ENCODE measurements at places on chromosomes 11 and 22.

- DNase-seq, result no peak
These were observed 67.8 kb upstream of the ADORA2A start for GRCh38 chr22:24359452-24360120.

DNA sequence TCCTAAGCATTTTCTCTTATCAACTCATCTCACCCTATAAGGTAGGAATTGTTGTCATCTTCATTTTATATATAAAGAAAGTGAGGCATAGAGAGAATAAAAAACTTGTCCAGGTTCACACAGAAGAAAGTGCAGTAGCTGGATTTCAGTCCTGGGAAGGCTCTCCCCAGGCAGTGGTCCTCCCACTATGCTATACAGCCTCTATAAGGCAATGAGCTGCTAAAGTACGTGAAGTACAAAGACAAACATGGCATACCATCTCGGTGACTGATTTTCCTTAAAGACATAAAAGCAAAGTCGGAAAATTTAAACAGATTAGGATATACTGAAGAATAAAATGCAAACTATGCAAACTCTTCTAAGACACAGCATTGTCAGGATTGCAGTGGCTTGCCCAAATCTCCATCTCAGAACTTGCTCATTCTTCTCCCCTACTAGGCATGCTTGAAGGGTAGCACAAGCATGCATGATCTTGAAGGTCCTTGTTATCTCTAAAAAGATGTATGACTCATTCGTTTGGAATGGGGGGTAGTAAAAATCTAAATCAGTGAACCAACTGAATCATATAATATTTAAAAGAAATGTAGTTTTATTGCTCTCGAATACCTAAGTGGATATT, 97.8 kb upstream of the CSNK2A3 start:
- no peak for DNase-seq

- DNase-seq, result no peak
These were observed 53.6 kb downstream of the SCUBE1 start for GRCh38 chr22:43289531-43289963.

DNA sequence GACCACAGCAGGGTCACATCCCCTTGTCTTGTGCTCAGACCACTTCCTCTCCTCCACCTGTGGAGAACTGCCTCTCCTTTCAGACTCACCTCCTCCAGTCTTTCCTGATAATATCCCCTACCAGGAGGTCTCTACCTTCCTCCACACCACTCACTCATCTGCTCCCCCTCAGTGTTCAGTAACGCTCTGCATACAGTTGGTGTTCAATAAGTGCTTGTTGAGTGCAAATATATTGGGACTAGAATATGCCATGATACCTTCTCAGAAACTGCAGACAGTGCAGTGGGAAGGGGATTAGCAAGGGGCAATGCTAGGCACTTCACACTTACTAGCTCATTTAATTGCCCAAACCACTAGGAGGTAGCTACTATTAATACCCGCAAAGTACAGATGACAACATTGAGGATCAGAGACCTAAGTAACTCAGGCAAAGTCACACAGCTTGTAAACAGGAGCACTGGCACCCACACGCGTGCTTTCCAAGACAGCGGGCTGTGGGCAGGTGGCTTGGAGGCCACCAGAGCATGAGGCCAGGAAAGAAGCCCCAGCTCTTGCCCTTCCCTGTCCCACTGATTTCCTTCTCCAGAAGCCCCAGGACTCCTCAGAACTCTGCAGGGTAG, 8.1 kb upstream of the PDE2A start:
- DNase-seq, result no peak

GRCh38 chr11:78414321-78415051, 3.1 kb downstream of the GAB2 start:
- peak; percentile 38 for DNase-seq

- DNase-seq, result no peak
These were observed 5.1 kb downstream of the ARSA start for GRCh38 chr22:50622723-50623327.

GRCh38 chr22:18065256-18065655, 12.5 kb upstream of the PEX26 start:
- DNase-seq, result no peak
